ENCODE measurements at places on chromosomes 1 and 21.

DNA sequence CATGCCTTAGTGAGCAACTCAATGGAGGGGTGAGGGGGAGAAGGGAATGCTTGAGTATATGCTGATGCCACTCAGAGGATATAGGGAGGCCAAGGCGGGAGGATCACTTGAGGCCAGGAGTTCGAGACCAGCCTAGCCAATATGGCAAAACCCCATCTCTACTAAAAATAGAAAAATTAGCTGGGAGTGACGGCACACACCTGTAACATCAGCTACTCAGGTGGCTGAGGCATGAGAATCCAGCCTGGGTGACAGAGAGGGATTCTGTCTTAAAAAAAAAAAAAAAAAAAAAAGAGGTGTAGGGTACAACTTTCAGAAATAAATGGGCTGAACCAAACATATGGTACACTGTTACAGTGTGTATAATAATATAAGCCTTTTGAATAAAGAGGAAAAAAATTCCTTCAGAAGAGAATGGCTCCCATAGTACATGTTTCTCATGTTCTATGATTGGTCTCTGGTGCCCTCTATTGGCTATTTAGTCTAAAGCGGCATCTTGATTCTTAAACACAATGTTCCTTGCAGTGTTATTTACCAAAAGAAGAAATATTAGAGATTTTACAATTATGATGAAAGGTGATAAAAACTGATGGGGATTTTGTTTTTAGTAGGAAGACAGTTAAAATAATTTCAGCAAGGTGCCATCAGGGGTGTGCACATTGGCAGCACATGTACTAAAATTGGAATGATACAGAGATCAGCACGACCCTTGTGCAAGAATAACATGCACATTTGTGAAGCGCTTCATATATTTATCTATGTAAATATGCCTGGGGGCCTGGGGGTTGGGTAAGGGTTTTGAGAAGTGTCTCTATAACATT, 109.8 kb downstream of the PATJ start:
- DNase-seq, result peak; percentile 55

DNA sequence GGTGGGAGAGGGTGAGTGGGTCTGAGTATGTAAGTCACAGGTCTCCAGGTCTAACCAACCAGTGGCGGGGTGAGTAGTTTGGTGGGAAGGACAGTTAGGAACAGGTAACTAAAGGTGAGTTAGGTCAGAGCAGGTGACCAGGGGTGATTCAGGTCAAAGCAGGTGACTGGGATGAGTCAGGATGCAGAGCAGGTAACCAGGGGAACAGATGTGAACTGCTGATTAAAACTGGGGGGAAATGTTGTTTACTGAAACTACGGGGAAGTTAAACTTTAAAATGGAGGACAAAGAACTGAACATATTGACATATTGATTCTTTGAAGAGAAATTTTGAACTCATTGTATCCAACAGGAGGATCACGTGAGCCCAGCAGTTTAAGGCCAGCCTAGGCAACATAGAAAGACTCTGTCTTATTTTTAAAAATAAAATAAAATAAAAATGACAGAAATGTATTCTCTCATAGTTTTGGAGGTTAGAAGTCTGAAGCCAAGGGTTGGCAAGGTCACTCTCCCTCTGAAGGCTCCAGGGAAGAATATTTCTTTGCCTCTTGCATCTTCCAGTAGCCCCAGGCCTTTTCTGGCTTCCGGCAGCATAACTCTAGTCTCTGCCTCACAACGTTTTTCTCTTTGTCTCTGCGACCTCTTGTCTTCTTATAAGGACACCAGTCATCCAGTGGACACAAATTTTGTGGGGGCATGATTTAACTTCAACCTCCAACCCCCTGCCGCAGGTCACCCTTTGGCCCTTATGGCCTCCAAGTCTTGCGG, 64.3 kb upstream of the TINAGL1 start:
- DNase-seq, result no peak

- DNase-seq, result no peak
These were observed 144.5 kb downstream of the PBX1 start for GRCh38 chr1:164703463-164703862.

GRCh38 chr1:94045465-94046056, 75.4 kb downstream of the ABCA4 start:
- DNase-seq, result peak; percentile 97

DNA sequence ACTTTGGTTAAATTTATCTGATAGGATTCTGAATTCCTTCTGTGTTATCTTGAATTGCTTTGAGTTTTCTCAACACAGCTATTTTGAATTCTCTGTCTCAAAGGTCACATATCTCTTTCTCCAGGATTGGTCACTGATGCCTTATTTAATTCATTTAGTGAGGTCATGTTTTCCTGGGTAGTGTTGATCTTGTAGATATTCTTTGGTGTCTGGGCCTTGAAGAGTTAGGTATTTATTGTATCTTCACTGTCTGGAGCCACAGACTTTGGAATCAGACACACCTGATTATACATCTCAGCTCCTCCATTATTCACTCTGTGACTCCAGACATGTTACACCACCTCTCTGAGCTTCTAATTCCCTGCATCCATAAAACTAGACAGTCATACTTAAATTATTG, 34.2 kb upstream of the ETS2 start:
- DNase-seq, result no peak

- DNase-seq, result no peak
These were observed 28.8 kb downstream of the BATF3 start for GRCh38 chr1:212670882-212671281.

DNA sequence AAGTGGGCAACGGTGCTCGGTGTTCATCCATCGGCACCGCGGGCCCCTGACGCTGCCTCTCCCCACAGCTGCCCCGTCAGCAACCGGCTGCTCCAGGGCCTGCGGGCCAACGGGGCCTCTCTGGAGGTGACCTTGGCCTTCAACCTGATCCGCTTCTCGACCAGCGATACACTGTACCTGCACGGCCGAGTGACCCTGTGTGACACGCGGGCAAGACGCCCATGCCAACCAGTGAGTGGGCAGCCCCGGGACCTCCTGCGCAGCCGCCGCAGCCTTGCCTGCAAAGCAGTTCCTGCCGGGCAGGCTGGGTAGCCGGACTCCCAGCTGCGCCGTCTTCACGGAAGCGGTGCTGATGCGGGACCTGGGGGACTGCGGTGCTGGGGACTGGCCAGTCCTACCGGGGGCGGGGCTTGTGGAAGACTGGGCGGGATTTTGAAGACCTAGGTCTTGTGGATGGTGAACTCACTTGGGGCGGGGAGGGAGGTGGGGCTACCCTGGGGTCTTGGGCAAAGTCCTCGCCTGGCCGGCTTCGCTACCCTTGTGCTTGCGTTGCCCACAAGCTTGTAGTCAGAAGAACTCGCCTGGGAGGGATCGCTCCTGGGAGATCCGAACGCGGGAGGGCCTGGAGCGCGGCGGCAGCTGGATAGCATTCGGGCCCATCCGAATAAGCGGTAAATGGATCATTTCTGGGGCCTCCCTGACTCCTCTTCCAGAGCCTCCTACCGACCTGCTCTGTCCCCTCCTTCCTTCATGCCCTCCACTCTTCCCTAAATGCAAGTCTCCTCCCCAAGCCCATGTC, 8.8 kb upstream of the CEP85 start:
- DNase-seq, result peak; percentile 69

- peak; percentile 95 for DNase-seq
These were observed at the start of gene PTPN14 for GRCh38 chr1:214551436-214552173. Gene PTPN14, minus strand, starts transcription at chr1:214551602. Its CDS starts 86,799 bp downstream, at chr1:214464803.

GRCh38 chr1:34478515-34479076, 276.3 kb upstream of the GJB5 start:
- no peak for DNase-seq

DNA sequence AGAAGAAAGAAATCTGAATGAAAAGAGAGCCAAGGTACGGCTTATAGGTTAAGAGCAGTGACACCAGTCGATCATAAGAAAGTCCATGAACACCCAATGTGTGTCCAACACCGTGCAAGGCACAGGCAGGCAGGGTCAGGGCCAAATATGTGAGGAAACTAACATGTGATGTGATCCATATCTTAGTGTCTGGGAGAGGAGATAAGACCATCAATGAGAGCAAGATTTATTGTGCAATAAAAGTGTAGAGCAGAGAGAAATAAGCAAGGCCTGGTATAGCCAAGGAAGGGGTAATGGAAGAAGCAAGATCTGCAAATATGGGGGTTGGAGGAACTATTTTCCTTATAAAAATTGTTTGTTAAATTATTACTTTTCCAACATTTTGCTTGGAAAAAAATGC, 198.8 kb downstream of the CRB1 start:
- DNase-seq, result no peak

DNA sequence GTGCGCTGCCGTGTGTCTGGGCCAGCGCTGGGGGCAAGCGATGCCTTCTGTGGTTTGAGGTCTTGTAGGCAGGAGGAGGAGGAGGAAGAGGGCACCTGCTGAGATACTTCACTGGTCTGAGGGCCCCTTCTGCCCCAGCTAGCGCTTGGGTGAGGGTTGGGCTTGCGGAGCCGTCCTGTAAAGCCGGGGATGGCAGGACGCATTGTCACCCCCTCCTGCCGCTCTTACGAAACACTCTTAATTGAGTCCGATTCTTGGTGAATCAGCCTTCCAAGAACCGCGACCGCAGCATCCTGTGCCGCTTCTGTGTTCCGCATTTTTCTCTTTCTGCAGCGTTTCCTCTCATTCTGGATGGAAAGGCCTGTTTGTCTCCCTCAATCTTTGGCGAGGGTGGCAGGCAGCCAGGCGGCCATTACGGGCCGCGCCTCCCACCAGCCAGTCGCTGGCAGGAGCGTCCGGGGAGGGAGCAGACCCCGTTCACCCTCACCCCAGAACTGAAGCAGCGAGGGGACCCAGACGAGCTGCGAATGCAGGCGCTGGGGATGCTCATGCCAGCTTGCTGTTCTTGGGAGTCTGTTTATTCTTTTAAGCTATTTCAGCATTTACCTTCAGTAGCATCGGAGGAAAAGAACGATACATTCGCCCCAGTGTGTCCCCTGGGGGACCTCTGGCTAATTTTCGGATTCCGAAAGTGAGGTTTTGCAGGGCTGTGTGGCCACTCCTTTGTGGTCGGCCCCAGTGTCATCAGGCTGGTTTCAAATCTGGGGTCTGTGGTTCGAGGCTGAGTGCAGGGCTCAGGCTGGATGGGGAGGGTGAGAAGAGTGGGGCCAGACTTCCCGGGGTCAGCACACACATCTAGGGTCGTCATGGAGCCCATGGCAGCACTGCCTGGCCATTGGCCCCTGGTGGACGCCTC, 62.7 kb downstream of the SKI start:
- DNase-seq, result peak; percentile 93

- DNase-seq, result no peak
These were observed 6.5 kb upstream of the PM20D1 start for GRCh38 chr1:205856433-205856832.

- DNase-seq, result no peak
These were observed 44.9 kb upstream of the BARHL2 start for GRCh38 chr1:90761781-90762589.

- no peak for DNase-seq
These were observed 8.4 kb upstream of the ATP6V1G3 start for GRCh38 chr1:198548890-198549289.

- DNase-seq, result no peak
These were observed 1.3 kb downstream of the PRDM2 start for GRCh38 chr1:13701271-13701640.

GRCh38 chr1:18547460-18547859, 66.7 kb downstream of the KLHDC7A start:
- DNase-seq, result no peak

- no peak for DNase-seq
These were observed 11.1 kb downstream of the IFFO2 start for GRCh38 chr1:18945401-18945849.

DNA sequence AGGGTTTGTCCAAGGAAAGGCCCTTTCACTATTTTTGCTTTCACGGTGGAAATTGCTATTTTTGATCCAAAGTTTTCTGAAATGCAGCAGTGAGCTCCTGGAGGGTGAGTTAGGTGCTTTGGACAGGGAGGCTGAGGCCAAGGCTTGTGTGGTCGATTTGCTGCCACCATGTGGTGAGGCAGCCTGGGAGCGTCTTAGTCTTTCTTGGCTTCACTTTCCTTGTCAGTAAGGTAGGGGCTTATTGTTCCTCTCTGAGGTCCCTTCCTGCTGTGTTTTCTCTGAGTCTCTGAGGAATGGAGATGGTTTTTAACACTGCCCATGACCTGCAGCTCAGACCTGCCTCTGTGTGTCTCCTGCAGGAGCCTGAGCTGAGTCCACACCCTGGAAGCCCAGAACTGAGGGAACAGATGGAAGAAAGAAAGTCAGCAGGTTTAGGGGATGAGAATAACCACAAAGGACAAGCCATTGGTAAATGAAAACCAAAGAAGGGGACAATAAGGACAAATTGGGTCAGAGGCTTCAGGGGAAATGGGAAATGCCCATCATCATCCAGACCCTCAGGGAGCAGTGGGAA, 20.1 kb upstream of the S100A10 start:
- no peak for DNase-seq

GRCh38 chr1:39326836-39327235, 122.3 kb downstream of the MACF1 start:
- no peak for DNase-seq

DNA sequence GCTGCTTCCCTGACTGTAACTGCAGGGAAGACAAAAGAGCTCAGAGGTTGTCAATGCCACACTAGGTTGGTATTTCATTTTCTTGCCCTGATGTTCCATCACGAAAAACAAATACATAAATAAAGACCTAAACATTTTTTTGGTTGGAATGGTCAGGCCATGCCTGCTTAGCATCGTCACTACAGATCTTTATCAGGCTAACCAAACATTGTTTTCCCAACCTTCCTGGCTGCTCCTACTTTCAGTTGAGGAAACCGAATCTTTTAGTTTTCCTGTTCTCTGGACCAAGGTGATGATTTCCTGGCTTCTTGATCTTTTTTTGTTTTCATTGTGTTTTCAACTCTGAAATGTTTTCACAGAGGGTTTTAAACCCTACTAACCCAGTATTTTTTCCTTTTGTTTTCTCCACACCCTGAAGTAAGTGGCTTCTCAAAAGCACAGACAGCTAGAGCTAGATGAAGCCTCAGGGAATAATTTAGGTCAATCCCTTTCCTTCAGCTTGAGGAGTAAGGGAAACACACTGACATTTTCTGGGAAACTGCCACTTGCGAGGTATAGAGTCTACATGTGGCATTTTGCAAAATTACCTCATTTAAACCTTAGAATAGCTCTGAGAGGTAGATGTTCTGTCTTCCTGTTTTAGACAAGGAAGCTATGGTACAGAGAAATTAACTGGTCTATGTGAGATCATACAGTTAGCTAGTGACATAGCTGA, 67.2 kb upstream of the CNN3 start:
- peak; percentile 77 for DNase-seq

GRCh38 chr1:108209456-108210108, 9.4 kb upstream of the SLC25A24 start:
- DNase-seq, result no peak

- no peak for DNase-seq
These were observed 19.1 kb downstream of the SRSF4 start for GRCh38 chr1:29162476-29163138.

- DNase-seq, result no peak
These were observed 5.4 kb downstream of the IGSF8 start for GRCh38 chr1:160093069-160093395.

DNA sequence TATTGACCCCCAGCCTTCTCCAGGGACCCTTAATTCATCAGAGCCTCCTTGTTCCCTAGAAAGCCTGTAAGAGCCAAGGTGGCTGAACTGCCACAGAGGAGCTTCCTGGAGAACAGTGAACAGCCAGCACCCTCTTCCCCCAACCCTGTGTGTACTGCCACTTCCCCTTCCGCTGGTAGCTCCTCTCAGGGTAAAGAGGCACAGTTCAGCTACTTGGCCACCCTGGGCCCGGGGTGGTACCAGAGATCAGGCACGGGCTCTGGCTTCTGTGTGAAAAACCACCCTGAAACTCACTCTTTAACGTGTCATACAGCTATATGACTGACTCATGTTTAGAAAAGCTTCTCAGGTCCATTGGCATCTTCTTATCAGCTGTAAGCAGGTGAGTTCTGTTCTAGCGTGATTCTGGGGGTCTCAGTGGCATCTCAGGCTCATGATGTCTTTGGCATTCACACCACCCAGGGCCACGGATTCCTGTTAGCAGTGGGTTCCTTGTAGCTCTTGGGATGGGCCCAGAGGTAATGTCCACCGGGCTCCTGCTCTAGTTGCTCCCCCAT, 22.4 kb downstream of the ARMH1 start:
- DNase-seq, result no peak
